Activated CD8-positive, alpha-beta memory T cell treated with anti-CD3 and anti-CD28 coated beads for 4 hours (primary cell): ENCODE measurements at places on chromosomes 12 and 14.
A peak's percentile ranks its signal among the peaks of the same experiment; 100 is the strongest.

- DNase-seq = no peak
Measured at GRCh38 chr14:94123296-94123695, 6.1 kb downstream of the IFI27L2 start.

DNA sequence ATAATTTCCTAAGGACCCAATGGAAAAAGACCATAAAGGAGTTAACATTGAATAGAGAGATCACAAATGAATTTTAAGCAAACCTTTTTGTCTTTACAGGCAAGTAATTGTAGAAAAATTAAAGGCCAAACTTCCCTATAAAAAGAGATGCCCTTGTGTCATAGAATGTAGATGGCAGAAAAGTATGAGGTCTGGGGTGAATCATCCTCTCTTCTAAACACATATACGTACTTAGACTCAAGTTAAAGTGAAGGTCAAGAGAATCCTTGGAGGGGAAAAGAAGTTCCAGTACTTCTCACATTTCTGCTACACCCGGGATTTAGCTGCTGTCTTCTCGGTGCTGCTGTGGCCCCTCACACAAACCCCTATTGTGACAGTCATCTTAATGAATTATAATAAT is 116.2 kb upstream of the ARID2 start:
- DNase-seq = no peak

DNA sequence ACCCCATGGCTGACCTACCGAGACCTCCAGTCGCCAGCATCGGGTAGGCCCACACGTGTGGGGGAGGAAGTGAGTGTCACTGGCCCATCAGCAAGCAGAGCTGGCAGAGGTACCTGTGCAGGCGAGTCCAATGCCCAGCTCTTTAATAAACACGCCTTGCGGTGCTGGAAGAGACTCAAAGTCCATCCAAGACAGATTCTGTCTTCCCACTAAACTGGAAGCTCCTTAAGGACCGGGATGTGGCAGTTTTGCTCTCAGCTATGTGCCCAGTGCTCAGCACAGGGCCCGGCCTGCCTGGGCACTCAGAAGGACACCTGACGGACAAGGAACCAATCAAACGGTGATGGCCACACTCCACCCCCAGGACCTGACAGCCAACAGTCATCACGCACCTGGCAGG is 65.0 kb downstream of the ITPK1 start:
- no peak for DNase-seq

DNA sequence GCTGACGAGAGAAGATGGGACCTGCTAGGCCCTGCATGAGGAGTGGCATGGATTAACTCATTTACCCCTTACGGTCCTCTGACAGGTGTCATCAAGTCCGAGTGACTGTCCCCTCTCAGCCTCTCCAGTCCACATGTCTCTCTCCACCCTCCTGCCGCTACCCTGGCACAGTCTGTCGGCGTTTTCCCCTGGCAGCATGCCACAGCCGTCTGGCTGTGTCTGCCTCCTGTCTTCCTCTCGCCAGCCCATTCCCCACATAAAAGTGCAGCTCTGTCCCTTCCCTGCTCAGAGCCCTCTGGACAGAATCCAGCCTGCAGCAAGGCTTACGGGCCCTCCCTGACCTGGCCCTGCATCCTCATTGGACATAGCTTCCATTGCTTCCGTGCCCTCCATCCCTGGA is 45.6 kb downstream of the UBE3B start:
- DNase-seq = no peak

DNA sequence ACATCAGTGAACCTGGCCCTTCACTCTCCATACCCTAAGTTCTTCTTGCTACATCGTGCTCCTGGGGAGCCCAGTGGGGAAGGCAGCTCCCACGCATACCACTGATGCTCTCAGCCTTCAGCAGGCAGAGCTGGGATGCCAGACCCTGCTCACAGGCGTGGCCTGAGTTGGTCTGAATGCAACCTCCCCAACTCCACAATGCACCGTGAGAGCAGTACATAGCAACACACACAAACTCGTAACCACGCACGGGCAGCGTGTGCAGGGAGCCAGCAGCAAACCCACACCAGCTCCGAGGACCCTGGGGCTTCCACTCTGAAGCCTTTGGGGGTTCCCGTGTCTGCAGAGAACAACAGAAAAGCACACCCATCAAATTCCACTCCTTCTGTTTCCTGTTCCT is 37.3 kb downstream of the ANO2 start:
- DNase-seq = no peak

- no peak for DNase-seq
Measured at GRCh38 chr14:69325646-69326265, 65.8 kb downstream of the GALNT16 start.

- no peak for DNase-seq
Measured at GRCh38 chr12:121227294-121227693, 17.4 kb downstream of the P2RX4 start.

GRCh38 chr12:131132118-131132892 is 178.6 kb downstream of the ADGRD1 start:
- DNase-seq = peak; percentile 41

GRCh38 chr12:114414031-114414865 is 8.3 kb upstream of the TBX5 start:
- DNase-seq = no peak

GRCh38 chr12:111327474-111327873 is 41.4 kb downstream of the PHETA1 start:
- no peak for DNase-seq

DNA sequence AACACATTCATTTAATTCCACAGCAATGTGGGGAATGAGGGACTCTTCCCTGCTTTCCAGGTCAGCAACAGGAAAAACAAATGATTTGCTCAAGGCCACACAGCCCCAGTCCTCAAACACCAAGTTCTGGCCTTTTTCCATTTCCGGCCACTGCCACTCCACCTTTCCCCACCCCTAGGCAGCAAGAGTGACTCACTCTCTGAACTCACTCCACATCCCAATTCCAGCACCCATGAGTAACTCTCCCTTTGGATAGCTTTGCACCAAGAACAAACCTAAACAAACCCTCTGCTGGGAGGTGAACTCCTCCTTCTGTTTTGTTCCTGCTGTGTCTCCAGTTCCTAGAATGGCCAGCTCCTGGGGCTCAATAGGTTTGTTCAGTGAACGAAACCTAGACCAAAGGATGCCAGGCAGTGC is 30.4 kb upstream of the PLEKHG6 start:
- no peak for DNase-seq

DNA sequence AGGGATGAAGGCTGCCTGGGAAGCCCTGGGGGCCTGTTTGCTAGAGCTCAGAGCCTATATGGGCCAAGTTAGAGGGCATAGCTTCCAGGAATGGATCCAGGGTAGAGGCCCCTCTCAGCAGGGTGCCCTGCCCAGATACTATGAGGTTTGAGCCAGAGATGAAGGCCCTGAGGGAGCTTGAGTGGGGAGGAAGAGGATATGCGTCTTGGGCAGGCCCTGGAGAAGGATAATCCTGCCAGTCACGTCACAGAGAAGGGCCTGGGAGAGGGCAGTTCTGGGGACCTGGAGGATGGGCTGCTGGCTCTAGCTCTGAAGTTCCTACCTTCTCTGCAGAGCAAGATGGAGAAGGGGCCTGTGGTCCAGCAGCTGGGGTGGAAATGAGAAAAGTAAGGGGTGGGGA is 5.9 kb upstream of the CACNB3 start:
- DNase-seq = no peak

DNA sequence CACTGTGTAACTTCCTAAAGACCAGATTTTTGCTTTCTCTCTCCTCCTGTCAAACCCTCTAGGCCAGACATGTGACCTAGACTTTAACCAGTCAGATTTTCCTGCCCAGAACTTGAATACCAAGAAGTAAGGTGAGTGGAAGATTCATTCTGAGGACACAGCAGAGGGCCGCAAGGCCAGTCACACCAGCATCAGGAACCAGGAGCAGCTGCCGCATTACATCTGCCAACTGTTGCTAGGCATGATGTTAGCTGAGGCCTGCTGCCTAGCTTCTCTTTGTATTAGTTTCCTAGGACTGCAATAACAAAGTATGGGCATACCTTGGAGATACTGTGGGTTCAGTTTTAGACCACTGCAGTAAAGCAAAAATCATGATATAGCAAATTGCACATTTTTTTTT is 101.9 kb upstream of the BMP4 start:
- no peak for DNase-seq

GRCh38 chr14:95486875-95487668 is 29.4 kb downstream of the SYNE3 start:
- no peak for DNase-seq

- no peak for DNase-seq
Measured at GRCh38 chr14:101228949-101229541, 325.5 kb upstream of the RTL1 start.

DNA sequence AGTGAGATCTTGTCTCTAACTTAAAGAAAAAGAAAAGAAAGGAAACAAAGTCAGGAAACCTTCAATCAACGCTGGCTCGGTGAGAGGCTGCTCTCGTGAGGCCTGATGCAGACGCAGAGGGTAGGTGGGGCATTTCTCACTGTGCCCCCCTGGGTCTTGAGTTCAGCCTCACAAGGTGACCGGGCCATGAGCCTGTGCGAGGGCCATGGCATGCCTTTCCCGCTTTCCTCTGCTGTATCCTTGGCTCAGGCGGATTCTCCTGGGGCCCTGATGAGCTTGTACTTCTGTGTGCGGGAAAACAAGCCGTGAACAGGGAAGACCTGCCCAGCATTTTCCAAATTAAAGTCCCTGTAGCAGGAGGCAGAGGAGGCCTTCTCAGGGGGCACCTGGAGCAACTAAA is 20.2 kb downstream of the ADGRD1 start:
- no peak for DNase-seq

GRCh38 chr12:130783110-130783715 is 55.8 kb downstream of the STX2 start:
- DNase-seq = no peak

DNA sequence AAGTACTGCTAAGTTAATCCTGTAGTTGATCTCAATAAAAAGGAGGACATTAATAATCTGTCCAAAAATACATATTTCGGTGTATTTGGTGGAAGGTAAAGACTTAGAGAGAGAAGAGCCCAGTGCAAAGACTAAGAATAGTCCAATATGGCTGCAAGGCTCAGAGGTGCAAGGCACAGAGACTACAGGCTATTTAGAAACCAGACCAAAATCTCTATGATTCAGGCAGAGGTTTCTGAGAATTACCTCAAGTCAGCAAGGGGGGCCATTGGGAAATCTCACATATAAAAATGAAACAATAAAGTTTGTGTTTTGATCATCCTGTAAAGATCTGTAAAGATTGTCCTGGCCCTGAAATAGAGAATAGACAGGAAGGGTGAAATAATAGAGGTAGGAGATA is 1173.0 kb downstream of the VRK1 start:
- DNase-seq = no peak
